ENCODE measurements at places on chromosomes 12 and 14. TPM values are rescaled to one million over a fixed set of nuclear protein-coding genes. Genes with fewer than 3 reads are reported as not detected.

Gene FSCB
- not detected for total RNA-seq

GRCh38 chr12:126431767-126432166 is 1366.5 kb downstream of the AACS start:
- peak; percentile 61 for DNase-seq

DNA sequence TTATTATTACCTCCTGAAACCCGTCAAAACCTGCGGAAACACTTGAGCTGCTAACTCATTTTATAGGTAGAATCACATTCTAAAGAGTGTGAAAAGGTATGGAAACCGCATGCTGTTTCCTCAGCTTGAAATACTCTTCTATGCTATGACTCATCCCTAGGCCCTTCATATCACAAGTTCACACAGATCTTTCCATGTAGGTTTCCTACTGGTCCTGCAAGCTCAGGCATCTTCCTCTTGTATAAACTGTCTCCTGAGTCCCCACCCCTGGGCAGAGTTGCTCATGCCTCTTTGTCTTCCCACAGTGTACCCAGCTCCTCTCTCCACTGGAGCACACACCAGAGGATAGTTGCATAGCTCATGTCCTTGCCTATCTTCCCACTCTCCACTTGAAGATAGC is 84.7 kb downstream of the CMAS start:
- DNase-seq: no peak

DNA sequence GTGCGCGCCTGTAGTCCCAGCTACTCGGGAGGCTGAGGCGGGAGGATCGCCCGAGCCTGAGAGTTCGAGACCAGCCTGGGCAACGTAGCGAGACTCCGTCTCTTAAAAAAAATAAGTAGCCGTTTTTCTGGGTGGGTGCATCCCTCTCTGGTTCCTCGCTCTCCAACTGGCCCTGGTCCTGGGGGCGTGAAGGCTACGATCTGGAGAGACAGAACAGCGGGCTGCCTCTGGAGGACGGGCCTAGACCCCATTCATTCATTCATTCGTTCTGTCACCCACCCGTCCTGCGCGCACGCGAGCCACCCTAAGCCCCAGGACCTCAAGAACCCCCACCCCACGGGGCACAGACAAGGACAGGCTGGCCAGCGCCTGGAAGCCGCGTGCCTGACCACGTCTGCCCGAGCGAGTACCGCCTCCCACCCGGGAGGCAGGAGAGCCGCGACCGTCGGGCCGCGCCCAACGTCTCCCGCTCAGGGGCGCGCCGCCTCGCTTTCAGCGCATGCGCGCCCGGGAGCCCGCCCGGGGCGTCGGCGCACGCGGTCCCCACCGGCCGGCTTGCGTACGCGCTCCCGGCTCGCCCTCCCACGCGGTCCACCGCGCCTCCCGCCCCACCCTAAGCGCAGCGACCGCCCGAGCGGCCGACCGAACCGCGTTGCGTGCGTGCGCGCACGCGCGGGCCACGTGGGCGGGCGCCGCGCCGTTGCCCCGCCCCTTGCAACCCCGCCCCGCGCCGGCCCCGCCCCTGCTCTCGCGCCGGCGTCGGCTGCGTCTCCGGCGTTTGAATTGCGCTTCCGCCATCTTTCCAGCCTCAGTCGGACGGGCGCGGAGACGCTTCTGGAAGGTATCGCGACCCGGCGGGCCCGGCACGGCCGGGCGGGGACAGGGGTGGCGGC is at the start of gene RAN:
Gene RAN, plus strand, starts transcription at position 781 of the 893 bp plus-strand sequence. CDS start 528 bp downstream, outside the sequence.
- peak; percentile 92 for DNase-seq

Gene KRT2
- not detected for total RNA-seq

Gene CIROP
- total RNA-seq: not detected

- no peak for DNase-seq
Observed at GRCh38 chr14:77523109-77523508, 24.5 kb upstream of the ISM2 start.

Gene DEPDC4
- not detected for total RNA-seq

GRCh38 chr14:106286697-106287290 is 760.4 kb downstream of the TMEM121 start:
- no peak for DNase-seq

Measured in myocyte (in vitro differentiated cells).